ENCODE measurements at places on chromosomes 6 and 20.

DNA sequence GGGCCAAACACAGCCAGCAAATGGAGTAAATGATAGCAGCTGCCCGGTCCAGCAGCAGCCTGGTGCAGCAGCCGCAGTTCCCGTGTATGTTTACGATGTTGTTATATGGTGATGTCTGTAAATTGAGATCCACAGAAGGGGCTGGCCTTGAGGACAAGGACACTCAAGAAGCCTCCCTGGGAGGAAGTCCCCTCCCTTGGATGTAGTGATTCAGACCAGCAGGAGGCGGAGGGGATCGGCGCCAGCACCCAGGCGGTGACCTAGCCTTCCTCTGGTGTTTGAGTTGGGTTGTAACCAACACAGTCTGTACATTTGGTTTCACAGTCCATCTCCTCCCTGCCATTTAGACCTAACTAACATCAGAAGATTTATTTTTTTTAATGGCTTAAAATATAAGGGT lies 187.8 kb downstream of the SYNDIG1 start:
- no peak for DNase-seq
- H3K27me3 ChIP-seq = no peaks in the 10 kb centered on the region
- H3K4me3 ChIP-seq = no peak overlapping the region
- H3K27ac ChIP-seq = no peak overlapping the region
- peaks cover 12% of the 10 kb centered on the region for H3K4me1 ChIP-seq

DNA sequence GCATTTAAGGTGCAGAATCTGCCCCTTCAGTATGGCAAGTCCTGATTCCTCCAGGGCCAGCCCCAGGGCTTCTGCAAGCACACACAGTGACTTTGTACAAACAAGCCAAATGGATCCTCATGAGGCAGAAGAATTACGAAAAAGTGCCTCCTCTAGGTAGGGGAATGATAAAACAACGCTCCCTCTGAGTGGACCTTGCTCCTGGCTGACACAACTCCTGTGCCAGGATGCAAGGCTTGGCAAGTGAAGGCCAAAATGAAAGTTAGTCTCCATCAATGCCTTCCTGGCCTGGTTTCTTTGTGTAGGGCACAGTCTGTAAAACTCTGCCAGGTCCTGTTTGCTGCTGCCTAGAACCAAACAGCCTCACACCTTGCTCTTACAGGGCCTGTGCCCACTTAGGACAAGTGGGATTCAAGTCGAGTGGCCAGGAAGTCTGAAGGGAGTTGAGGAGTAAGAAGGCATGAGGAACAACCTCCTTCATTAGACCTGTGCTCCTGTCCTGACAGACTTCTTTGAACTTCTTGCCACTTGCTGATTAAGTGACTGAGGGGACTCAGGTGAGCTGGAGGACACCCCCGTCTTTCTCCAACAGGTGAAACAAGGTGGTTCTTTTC lies 417.1 kb downstream of the CDC5L start:
- H3K36me3 ChIP-seq = no peaks in the 10 kb centered on the region
- H3K4me3 ChIP-seq = no peak overlapping the region
- DNase-seq = no peak

DNA sequence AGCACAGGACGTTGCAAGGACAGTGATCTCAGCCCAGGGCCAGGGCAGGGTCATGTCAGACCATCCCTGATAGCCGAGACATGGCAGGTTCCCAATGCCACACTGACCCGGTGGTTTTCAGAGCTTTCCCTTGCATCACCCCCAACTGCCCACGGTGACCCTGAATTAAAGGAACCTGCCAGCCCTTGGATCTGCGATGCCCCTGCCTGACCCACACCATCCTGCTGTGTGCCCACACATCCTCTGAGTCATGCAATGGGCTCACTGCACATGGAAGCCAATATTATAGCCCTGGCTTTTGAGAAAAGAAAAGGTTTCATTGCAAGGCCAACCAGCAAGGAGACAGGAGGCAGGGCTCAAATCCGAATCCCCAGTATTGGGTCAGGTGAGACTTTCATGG lies 132.6 kb upstream of the CST7 start:
- no peaks in the 10 kb centered on the region for H3K36me3 ChIP-seq
- no peak overlapping the region for H3K4me3 ChIP-seq
- H3K27ac ChIP-seq = no peak overlapping the region
- peaks cover 41% of the 10 kb centered on the region for H3K27me3 ChIP-seq
- no peaks in the 10 kb centered on the region for H3K4me1 ChIP-seq

GRCh38 chr20:48293671-48294070 lies 508.4 kb upstream of the SULF2 start:
- H3K27me3 ChIP-seq = peaks cover 15% of the 10 kb centered on the region
- H3K4me3 ChIP-seq = no peak overlapping the region
- H3K4me1 ChIP-seq = peaks cover 67% of the 10 kb centered on the region
- peaks cover 9% of the 10 kb centered on the region for H3K36me3 ChIP-seq
- DNase-seq = no peak

GRCh38 chr6:17281100-17281496 lies at the start of gene RBM24:
RBM24 (plus strand) TSS chr6:17281361; CDS start chr6:17281582, 221 bp downstream.
- H3K36me3 ChIP-seq = peaks cover 11% of the 10 kb centered on the region
- H3K4me1 ChIP-seq = peaks cover 13% of the 10 kb centered on the region
- no peaks in the 10 kb centered on the region for H3K27me3 ChIP-seq
- DNase-seq = peak; percentile 76
- peak within 1 kb of the TSS; percentile 84 for H3K4me3 ChIP-seq

DNA sequence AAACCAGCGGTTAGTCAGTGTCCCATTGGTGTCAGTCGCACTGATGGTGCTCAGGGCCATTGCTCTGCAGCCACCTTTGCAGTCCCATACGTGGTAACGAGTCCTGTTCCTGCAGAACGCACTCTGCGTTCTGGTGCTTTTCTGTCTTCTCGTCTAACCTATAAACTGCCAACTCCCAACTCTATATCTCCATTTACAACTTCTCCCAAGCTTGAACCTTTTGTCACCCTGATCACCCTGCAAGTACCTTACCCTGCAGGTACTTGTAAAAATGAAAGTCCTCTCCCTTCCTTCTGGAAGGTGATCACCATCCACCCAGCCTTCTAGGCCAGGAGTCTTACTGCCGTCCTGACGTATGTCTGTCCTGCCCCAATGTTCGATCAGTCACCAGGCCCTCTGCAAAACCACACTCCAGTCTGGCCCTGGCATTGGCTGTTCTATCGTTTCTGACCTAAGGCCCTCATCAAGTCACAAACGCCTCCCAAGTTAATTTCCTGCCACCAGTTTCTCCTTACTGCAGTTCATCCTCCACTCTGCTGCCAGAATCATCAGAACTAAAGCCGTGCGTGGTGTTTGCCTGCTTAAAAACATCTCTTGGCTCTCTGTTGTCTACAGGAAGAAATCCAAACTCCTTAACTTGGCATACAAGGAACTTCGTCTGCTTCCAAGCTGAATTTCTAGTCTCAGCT lies 7.9 kb downstream of the RREB1 start:
- DNase-seq = no peak
- H3K27ac ChIP-seq = peak overlapping the region; percentile 43
- H3K36me3 ChIP-seq = peaks cover 19% of the 10 kb centered on the region
- no peaks in the 10 kb centered on the region for H3K27me3 ChIP-seq
- no peak overlapping the region for H3K4me3 ChIP-seq

DNA sequence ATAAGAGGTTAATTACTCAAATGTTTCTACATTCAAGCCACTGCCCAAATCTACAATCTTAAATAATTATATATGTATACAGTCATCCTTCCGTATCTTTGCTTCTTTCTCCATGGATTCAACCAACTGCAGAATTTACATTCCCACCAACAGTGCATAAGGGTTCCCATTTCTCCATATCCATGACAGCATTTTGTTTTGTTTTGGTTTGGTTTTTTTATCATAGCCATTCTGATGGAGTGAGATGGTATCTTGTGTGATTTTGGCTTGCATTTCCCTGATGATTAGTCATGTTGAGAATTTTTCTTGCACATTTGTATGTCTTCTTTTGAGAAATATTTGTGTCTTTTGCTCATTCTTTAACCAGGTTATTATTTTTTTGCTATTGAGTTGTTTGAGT lies 198.5 kb downstream of the C6orf118 start:
- no peaks in the 10 kb centered on the region for H3K27me3 ChIP-seq
- no peaks in the 10 kb centered on the region for H3K36me3 ChIP-seq
- H3K4me1 ChIP-seq = no peaks in the 10 kb centered on the region
- no peak overlapping the region for H3K4me3 ChIP-seq
- no peak for DNase-seq
- no peak overlapping the region for H3K27ac ChIP-seq

- no peaks in the 10 kb centered on the region for H3K4me1 ChIP-seq
- DNase-seq = peak; percentile 43
- H3K27ac ChIP-seq = no peak overlapping the region
- no peaks in the 10 kb centered on the region for H3K36me3 ChIP-seq
- H3K27me3 ChIP-seq = peaks cover 36% of the 10 kb centered on the region
These were observed 25.1 kb upstream of the ENPP1 start for GRCh38 chr6:131782764-131783163.

All from Calu3 (cell line).